ENCODE measurements at places on chromosomes 11 and 22.

- DNase-seq: no peak
These were observed 37.5 kb downstream of the KIRREL3 start for GRCh38 chr11:126963115-126963514.

DNA sequence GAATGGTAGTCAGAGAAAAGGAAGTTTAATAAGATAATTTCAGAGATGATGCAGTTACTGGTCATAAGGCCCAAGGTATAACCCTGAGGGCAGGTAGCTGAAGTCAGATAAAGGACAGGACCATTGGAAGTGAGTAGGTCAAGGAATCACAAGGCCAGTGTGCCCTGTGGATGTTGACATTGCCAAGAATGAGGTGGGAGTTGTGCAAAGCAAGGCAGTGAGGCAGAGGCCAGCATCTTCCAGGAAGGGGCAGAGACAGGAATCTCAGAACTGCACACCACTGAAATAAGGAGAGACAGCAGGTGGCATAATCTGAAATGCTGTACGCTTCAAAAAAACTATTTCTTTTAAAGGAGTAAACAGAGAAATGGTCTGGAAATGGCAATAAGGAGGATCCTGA, 61.4 kb downstream of the ABTB2 start:
- DNase-seq: no peak

DNA sequence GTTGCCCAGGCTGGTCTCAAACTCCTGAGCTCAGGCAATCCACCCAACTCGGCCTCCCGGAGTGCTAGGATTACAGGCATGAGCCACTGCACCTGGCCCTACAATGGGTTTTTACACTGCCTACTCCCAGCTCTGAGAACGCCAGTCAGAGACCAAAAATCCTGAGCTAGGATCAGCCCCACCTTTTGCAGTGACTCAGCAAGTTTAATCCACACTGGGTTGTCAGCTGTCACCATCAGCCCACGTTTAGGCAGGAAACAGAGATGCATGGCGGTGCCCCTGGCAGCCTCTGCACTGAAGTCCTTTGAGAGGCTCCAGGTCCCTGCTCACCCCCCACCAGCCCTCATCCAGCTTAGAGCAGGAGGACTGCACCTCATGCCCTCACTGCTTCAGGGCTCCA, 117.6 kb downstream of the ARHGAP8 start:
- peak; percentile 48 for DNase-seq

GRCh38 chr22:17096071-17096470, 11.3 kb downstream of the IL17RA start:
- no peak for DNase-seq

- no peak for DNase-seq
These were observed 150.0 kb upstream of the BLID start for GRCh38 chr11:122265981-122266380.

Data from retinal pigment epithelial cell (primary cell).